ENCODE measurements at places on chromosomes 3 and 15.

GRCh38 chr3:196938124-196938523 is 4.2 kb downstream of the NCBP2 start:
- peaks cover 80% of the 10 kb centered on the region for H3K36me3 ChIP-seq
- H3K27ac ChIP-seq, result no peak overlapping the region
- no peak overlapping the region for H3K4me3 ChIP-seq
- peaks cover 26% of the 10 kb centered on the region for H3K4me1 ChIP-seq
- DNase-seq, result no peak
- H3K27me3 ChIP-seq, result no peaks in the 10 kb centered on the region

DNA sequence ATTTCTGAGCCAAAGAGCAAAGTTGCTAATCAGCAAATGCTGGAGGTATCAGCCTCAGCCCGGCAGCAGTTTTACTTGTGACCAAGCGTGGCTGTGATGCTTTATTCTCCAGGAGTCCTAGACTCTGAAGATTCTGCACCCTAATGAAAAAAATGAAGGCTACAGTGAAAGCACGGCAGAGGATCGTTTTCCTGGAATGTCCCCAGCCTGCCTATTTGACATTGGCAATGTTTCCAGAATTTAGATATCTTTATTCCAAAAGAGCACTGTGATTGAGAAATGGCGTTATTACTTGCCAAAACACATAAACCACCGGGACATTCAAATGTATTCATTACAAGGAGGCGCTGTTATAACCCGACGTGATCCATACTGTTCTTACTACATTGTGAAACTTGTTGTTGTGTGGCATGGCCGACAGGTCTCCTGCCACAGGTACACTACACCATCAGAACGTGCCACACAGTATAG is 263.8 kb downstream of the SLCO3A1 start:
- no peak overlapping the region for H3K4me3 ChIP-seq
- H3K4me1 ChIP-seq, result peaks cover 27% of the 10 kb centered on the region
- no peak for DNase-seq
- no peaks in the 10 kb centered on the region for H3K27me3 ChIP-seq
- peaks cover 8% of the 10 kb centered on the region for H3K36me3 ChIP-seq

DNA sequence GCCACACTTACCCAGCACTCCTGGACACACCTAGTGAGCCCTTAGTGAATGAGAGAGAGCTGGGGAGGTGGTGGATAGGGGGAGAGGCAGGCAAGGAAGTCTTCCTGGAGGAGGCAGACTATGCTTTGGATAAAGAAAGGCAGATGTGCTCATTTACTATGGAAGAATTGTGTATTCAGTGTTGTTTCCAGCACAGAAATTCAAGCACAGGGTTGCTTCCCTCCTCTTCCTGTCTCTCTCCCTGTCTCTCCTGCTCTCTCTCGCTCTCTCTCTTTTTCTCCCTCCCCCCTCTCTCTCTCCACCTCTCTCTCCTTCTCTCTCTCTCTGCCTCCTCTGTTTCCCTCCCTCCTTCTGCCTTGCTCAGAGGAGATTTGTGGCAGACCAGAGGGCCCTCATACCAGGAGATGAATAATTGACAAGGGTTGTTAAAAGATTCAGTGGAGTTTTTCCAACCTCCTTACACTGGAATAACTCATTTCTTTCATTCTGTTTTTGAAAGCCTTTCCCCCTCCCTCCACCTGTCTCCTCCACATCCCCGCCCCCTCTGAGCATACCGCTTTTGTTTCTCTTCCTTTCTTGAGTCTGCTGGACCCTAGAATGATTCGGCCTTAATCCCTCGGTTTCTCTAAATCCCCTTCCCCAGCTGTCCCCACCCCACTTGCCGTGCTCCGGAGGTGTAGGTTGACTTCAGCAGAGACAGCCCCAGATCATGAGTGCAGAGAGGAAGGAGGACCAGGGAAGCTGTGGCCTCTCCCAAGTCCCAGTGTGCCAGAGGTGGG is 65.6 kb downstream of the CCDC33 start:
- DNase-seq, result no peak
- no peak overlapping the region for H3K4me3 ChIP-seq
- peaks cover 5% of the 10 kb centered on the region for H3K36me3 ChIP-seq

- H3K27ac ChIP-seq, result no peak overlapping the region
- DNase-seq, result no peak
- no peaks in the 10 kb centered on the region for H3K4me1 ChIP-seq
- peaks cover 43% of the 10 kb centered on the region for H3K27me3 ChIP-seq
Observed at GRCh38 chr15:100394736-100395440, 53.1 kb upstream of the ADAMTS17 start.

- H3K4me1 ChIP-seq, result no peaks in the 10 kb centered on the region
- no peak for DNase-seq
- peaks cover 49% of the 10 kb centered on the region for H3K36me3 ChIP-seq
- no peak overlapping the region for H3K4me3 ChIP-seq
- no peaks in the 10 kb centered on the region for H3K27me3 ChIP-seq
- no peak overlapping the region for H3K27ac ChIP-seq
Observed at GRCh38 chr3:132464066-132464465, 46.8 kb downstream of the DNAJC13 start.

DNA sequence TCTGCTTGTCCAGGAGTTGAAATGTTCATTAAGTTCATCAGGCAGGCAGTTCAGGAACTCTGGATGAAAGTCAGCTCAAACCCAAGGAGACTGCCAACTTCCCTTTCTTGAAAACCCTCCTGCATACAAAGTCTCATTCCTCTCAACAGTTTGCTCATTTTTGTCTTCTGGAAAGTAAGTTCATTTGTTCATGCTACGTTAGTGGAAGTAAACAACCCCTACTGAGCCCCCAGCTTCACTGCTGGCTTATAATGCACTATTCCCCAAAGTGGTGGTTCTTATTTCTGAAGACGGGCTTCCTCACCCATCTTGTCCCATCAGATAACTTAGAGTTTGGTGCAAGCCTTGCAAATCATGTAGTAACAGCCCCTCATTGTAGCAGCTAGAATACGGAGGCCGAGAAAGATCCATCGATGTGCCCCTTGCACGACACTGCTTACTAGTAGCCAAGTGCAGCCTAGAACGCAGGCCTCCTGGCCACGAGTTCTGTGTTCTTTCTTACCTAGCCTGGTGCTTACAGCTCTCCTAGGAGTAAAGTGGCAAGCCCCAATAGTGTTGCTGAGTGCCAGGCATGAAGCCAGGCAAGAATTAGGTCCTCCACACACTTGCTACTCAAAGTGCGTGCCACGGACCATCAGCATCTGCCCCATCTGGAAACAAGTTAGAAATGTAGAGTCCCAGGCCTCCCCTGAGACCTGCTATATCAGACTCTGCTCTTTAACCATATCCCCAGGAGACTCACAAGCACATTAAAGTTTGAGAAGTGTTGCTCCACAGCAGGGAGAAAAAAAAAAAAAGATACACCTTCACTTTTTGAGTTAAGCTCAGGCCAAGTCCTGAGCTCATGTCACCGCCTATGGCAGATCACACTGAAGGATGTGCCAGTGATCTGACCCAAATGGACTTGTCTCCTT is 82.5 kb downstream of the RFTN1 start:
- no peaks in the 10 kb centered on the region for H3K27me3 ChIP-seq
- no peak overlapping the region for H3K4me3 ChIP-seq
- H3K27ac ChIP-seq, result peak overlapping the region; percentile 7
- peaks cover 5% of the 10 kb centered on the region for H3K4me1 ChIP-seq

DNA sequence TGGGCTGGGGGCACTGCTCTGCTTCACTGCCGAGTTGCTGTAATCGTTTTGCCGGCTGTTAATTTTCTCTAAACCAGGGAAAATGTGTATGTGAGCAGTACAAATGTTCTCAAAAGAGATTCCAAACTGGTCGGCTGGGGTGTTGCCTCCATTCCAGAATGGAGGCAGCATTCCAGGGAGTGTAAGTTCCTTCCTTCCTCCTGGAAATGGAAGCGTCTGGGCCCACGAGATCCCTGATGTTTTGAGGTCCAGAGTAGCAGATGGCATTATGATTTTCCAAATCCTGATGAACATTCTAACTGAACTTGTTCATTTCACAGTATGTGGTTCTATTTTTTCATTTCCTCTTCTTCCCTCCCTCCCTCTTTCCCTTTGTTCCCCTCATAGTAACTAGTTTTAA is 64.4 kb upstream of the SKOR1 start:
- no peak for DNase-seq
- H3K4me1 ChIP-seq, result peaks cover 26% of the 10 kb centered on the region
- no peaks in the 10 kb centered on the region for H3K27me3 ChIP-seq
- H3K4me3 ChIP-seq, result no peak overlapping the region
- H3K36me3 ChIP-seq, result peaks cover 3% of the 10 kb centered on the region

- no peaks in the 10 kb centered on the region for H3K27me3 ChIP-seq
- no peaks in the 10 kb centered on the region for H3K4me1 ChIP-seq
- H3K27ac ChIP-seq, result no peak overlapping the region
- DNase-seq, result no peak
- no peaks in the 10 kb centered on the region for H3K36me3 ChIP-seq
Observed at GRCh38 chr3:49844464-49845183, 11.7 kb downstream of the TRAIP start.

- no peaks in the 10 kb centered on the region for H3K36me3 ChIP-seq
- no peak overlapping the region for H3K4me3 ChIP-seq
- no peak overlapping the region for H3K27ac ChIP-seq
Observed at GRCh38 chr3:10770547-10770946, 45.5 kb upstream of the SLC6A11 start.

GRCh38 chr3:141499284-141499683 is 12.5 kb downstream of the RASA2 start:
- peaks cover 25% of the 10 kb centered on the region for H3K36me3 ChIP-seq
- DNase-seq, result no peak
- H3K27ac ChIP-seq, result peak overlapping the region; percentile 93

GRCh38 chr3:58596834-58597518 is 19.8 kb upstream of the FAM107A start:
- no peak for DNase-seq
- no peaks in the 10 kb centered on the region for H3K4me1 ChIP-seq
- H3K27me3 ChIP-seq, result peaks cover 29% of the 10 kb centered on the region
- H3K36me3 ChIP-seq, result no peaks in the 10 kb centered on the region
- no peak overlapping the region for H3K4me3 ChIP-seq
